ENCODE measurements at places on chromosomes 5 and 9. TPM values are rescaled to one million over a fixed set of nuclear protein-coding genes. Genes with fewer than 3 reads are reported as not detected.

Gene SIGMAR1
- total RNA-seq = 38.1 TPM

Gene SLC23A1
- total RNA-seq = not detected

Gene STING1
- 91.5 TPM for total RNA-seq

Gene NPDC1
- total RNA-seq = 129 TPM

Gene TXNDC8
- total RNA-seq = not detected

Gene ELP1
- 17.3 TPM for total RNA-seq

Gene MAP1B
- 437 TPM for total RNA-seq

Gene TAF11L10
- not detected for total RNA-seq

Gene GNA14
- 6.0 TPM for total RNA-seq

Gene RASGRF2
- total RNA-seq = 5.1 TPM

Gene CAMK2A
- total RNA-seq = 0.29 TPM

Gene PCDHGA11
- total RNA-seq = 4.8 TPM

Gene MTREX
- 60.1 TPM for total RNA-seq

Gene CDKN2B-AS1
- total RNA-seq = 1.00 TPM

Gene HAND1
- total RNA-seq = not detected

Gene CDKN2A
- total RNA-seq = 1.4 TPM

Gene UNC5A
- total RNA-seq = 1.0 TPM

Gene SHC3
- 6.4 TPM for total RNA-seq

Gene PCDHGC3
- 71.1 TPM for total RNA-seq

Gene EPB41L4B
- 0.62 TPM for total RNA-seq

Gene PDCD1LG2
- total RNA-seq = 4.2 TPM

Gene TMEM232
- total RNA-seq = 2.5 TPM

Gene SNCB
- not detected for total RNA-seq

Gene RASGEF1C
- not detected for total RNA-seq

Gene GRXCR2
- total RNA-seq = not detected

Gene TMEM215
- total RNA-seq = not detected

Gene STK32A
- total RNA-seq = 0.95 TPM

Gene SCGB3A2
- not detected for total RNA-seq

Gene CDH6
- 6.0 TPM for total RNA-seq

Gene DMRTA1
- 0.24 TPM for total RNA-seq

Gene DIPK1B
- 8.3 TPM for total RNA-seq

Gene TEX48
- total RNA-seq = not detected

Gene PCDHB12
- 4.1 TPM for total RNA-seq

Gene IFNB1
- not detected for total RNA-seq

Gene SPTLC1
- total RNA-seq = 43.1 TPM

Gene CEMIP2
- 43.3 TPM for total RNA-seq

Gene CER1
- total RNA-seq = not detected

Gene LMX1B
- 1.6 TPM for total RNA-seq

Gene MZB1
- total RNA-seq = 1.0 TPM

Gene ITK
- total RNA-seq = 1.2 TPM

Gene EDIL3
- total RNA-seq = 117 TPM

Gene CDC14B
- total RNA-seq = 24.4 TPM

Gene NEURL1B
- total RNA-seq = 32.9 TPM

Gene SLC6A7
- total RNA-seq = 0.19 TPM
